ENCODE measurements at places on chromosomes 1 and 21.

DNA sequence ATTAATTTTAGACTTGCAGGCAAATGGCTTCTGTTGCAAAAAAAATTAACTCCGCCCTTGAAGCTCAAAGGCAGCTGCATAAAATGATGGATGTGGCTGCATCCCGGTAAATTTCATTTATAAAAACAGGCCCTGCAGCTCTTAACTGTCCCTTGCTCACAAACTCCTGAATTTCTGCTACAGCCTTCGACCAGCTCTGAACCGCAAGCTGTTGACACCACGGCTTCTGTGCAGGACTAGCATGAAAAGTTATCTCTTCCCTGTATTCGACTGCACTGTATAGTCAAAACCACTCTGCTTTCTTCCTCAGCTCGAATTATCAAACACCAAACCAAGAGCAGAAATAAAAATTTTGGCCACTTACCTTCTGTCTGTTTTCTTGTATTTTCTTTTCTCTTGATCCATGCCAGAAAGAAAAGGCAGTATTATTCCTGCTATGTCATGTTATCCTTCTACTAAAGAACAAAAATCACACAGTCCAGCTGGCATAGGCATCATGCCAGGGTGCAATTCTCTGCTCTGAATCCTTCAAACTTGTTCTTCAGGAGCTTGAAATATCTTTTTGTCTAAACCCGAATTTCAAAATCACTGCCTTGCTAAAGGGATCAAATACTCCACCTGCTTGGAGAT lies 195.5 kb upstream of the NCAM2 start:
- DNase-seq: no peak

- no peak for DNase-seq
These were observed 22.1 kb upstream of the IL10 start for GRCh38 chr1:206794294-206794908.

DNA sequence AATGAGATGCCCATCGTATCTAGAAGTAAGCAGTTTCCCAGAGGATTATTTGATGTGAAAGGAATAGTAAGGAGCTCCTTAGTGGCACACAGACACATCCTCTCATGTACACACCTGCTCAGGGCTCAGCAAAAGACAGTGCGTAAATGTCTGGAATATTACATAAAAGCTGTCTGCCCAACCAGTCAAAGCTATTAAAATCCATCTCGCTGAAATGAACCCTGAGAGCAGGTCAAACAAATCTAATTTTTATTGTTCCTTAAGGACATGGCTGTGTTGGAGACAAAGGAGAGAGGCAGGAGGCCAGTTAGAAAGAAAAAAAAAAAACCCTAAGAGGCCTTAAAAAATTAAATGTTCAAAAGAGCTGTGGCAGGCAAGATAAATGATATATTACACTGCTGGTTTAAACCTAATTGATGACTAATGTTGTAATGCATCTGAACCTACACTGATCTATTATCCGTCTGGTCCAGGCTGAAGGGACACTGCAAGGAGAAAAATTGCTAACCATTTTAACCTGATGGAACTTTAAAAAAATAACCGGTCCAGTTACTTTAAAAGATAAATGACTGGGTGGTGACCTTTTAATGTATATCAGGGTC lies 58.5 kb upstream of the FGGY start:
- no peak for DNase-seq

DNA sequence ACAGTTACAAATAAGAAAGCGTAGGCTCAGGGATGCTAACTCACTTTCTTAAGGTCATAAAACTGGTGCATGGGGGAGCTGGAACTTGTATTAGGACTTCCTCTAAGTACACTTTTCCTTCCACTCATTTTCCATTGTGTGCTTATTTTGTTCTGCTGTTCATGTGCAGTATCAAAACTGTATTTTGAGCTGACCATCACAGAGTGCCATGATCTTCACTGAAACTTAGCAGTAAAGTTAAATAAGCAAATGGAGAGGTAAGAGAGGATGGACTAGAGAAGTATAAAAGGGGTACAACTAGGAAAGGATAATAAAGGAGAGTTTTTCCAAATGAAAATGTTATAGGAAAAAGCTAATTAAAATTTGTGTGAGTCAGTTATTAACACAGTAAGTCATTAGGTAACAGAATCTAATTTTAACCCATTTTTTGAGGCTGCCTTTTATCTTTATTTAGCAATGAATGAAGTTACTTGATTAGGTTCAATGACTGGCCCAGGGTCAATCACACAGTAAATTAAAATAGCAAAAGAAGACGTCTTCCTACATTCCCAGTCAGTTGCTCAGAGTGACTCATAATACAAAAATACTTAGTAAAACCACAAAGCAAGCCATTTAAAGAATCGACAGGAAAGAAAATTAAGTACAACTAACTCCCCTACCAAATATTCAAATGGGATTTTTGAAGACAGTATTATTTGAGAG lies 165.8 kb upstream of the C1orf105 start:
- no peak for DNase-seq

GRCh38 chr1:184212649-184213314 lies 161.3 kb downstream of the TSEN15 start:
- DNase-seq: no peak

DNA sequence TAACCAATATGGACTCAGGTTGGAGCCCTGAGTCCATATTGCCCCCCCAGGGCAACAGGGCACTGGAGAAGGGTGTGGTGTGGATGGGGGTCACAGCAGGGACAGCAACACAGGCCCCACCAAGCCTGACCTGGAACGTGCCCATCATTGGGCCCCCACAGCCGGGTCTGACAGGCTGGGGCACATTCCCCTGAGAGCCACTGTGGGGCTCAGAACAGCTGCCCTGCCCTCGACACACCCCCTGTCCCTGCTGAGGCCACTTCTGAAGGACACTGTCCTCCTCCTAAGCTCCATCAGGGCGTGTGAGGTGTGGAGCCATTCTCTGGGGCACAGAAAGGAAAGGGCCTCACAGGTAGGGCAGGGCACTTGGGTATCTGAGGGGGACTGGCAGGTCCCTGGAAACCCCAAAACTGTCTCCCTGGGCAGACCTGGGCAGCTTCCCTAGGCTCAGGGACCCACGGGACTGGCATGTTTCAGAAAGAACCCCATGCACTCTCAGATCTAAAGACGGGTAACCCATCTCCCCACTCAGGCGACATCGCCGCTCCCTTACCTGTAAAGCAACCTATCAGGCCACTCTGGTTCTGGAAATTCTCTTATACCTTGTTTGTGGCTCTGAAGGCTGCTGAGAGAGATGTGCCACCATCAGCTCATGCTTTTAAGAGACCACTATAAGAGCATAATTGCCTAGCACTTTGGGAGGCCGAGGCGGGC lies 95.5 kb downstream of the DMRTB1 start:
- no peak for DNase-seq

GRCh38 chr1:203462878-203463277 lies 12.7 kb upstream of the PRELP start:
- DNase-seq: no peak

GRCh38 chr1:68329096-68329835 lies 96.9 kb upstream of the WLS start:
- no peak for DNase-seq

DNA sequence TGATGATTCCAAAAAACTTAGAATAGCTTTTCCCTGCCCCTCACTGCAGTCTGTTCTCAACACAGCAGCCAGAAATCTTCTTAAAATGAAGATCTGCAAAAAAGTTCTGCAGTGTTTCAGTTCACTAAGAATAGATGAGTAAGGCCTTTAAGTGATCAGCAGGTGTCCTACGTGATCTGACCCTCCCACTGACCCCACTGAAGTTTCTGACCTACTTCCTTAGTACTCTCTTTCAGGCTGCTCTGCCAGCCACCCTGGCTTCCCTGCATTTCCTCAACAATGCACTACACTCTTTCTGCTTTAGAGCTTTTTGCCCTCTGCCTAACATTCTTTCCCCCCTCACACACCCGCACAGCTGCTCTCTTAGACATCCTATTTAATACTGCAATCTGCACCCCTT lies 182.5 kb downstream of the AKT3 start:
- no peak for DNase-seq

DNA sequence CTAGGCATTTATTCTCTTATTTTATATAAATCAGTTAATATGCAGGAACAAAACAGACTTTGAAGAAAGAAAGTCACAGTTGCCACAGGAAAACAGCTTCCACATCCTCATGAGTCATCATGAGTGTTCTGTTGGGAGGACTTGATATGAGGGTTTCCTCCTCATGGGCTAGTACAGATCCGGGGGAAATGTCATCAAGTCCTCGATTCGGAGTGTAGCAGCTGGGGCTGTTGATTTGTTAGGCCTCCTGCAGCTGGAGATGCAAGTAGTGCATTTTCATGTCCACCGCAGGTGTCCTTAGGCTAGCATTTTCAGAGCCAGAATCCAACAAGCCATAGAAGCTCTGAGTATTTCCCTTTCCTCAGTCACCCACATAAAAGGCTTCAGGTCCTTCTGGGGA lies 36.7 kb downstream of the ADAM30 start:
- no peak for DNase-seq

GRCh38 chr21:34517491-34518245 lies 5.7 kb upstream of the KCNE1 start:
- no peak for DNase-seq

- DNase-seq: no peak
These were observed 615 bp downstream of the GPR161 start for GRCh38 chr1:168135921-168136708.

- no peak for DNase-seq
These were observed 57.4 kb downstream of the FOXD2 start for GRCh38 chr1:47495176-47495713.

DNA sequence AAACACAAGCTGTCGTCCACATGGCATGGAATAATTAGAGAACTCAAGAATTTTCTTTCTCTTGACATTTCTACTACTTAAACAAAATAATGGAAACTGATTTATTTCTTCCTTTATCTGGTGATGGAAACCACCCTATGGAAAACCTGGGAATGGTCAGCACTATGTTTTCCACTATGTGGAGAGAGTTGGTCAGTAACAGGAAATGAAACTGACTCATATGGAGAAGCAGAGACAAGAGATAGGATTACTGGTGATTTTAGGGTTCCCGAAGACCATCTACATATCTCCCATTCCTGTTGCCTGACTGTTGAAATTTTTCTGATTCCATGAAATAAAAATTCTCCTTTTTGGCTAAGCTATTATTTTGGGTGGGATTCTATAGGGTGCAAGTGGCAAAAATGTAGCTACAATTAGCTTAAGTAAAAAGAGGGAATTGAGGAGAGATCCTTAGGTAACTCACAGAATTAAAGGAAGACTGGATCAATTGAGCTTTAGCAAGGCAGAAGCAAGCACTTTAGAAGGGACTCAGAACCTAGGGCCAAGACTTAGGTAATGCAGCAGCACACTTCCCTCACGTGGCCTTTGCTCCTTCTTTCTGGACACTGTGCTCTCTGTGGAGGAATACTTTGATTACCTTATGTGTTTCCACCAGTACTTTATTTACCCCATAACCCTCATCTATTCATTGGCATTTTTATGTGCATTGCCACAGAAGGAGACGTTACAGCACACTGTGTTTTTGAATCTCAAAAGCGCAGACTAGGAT lies 89.6 kb downstream of the LEPR start:
- no peak for DNase-seq

- no peak for DNase-seq
These were observed 103.0 kb upstream of the VAV3 start for GRCh38 chr1:108067884-108068540.

DNA sequence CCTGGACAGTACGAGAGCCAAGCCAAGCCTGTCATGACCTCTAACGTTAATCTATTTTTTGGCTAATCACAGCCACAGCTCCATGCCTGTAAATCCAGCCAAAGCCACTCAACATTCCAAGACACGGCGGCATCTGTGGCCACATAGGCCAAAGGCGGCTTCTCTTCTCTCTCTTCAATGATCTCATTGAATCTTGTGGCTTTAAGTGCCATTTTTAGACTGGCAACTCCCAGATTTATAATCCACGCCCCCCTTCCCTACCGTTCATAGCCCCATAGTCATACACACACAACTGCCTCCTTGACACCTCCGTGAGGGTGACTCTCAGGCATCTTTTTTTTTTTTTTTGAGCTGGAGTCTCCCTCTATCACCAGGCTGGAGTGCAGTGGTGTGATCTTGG lies 5.7 kb upstream of the SELENON start:
- no peak for DNase-seq

DNA sequence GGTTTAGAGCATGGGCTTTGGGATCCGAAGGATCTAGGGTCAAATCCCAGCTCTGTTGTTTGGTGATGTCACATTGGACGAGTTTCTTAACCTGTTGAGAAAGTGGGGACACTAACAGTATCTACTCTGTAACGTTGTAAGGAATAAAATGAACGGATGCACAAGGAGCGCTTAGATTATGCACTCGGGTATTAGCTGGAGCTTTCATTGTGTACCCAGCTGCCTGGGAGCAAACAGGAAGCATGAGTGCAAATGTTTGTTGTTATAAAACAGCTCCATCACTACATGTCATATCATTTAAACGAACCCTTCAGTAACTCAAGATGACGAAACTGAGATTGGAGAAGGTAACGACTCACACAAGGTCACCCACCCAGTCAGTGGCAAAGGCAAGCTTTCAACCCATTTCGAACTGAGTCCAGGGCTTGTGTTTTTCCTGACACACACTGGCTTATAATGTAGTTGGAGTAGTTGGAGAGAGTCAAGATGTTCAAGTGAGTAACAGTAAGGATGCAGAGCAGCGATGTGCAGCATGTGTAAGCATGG lies 16.2 kb upstream of the SLC6A17 start:
- DNase-seq: no peak

GRCh38 chr21:33368576-33368975 lies 34.6 kb upstream of the IFNGR2 start:
- no peak for DNase-seq

- no peak for DNase-seq
These were observed 38.0 kb upstream of the MAGOH start for GRCh38 chr1:53276153-53276901.

DNA sequence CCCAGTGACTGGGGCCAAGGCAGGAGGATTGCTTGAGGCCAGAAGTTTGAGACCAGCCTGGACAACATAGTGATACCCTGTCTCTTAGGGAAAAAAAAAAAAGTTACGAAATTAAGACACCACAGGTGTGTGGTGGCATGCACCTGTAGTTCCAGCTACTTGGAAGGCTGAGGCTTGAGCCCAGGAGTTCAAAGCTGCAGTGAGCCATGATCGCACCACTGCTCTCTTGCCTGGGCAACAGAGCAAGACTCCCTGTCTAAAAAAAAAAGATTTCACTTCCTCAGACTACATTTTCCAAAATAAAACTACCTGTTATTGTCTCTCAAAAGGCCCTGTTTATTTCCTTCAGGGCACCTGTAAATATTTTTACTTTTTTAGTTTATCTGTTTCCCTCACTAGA lies 4.7 kb upstream of the STK40 start:
- no peak for DNase-seq

DNA sequence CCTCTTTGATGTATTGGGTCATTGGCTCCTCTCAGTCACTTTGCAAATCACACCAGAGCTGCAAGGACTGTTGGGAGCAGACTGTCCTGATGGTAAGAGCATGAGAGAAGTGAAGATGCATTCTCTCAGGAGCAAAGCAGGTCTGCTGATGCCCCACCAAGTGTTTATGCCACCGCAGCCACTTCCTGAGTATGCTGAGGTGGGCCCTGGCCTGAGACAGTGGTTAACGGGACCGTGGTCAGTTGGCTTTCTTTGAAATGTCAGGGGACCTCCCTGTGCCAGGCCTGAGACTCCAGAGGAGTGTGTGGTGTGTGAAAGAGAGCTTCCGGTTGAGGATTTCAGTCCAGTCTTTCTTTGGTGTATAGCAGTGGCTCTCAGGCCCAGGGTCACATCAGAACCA lies 79.4 kb downstream of the SPATA46 start:
- no peak for DNase-seq

GRCh38 chr1:41435570-41436178 lies 48.8 kb downstream of the EDN2 start:
- DNase-seq: no peak

GRCh38 chr1:150111670-150112069 lies 38.0 kb upstream of the PLEKHO1 start:
- no peak for DNase-seq

GRCh38 chr1:154418923-154419619 lies 13.9 kb downstream of the IL6R start:
- DNase-seq: no peak

Data from NCI-H187 treated with DMSO at 0.1 percent for 48 hours (cell line).